Glomerular endothelial cell (primary cell): ENCODE measurements at places on chromosomes 12 and 14.

DNA sequence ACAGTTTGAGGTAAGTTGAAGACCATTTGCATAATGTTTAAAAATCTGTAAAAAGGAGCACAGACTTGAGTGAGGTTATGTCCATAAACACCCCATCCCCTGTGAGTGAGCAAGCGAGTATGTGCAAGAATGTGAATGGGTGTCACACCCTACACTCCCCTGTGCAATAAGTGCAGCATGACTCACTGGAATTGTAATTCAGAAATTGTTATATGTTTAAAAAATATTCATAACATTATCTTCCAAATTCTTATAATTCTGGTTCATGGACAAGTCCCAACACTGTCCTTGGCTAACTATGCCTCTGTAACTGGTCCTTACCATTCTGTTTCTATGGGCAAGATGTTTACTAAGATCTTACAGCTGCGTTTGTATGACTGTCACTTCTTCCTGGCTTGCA is 207.8 kb upstream of the FAR2 start:
- no peak for DNase-seq

DNA sequence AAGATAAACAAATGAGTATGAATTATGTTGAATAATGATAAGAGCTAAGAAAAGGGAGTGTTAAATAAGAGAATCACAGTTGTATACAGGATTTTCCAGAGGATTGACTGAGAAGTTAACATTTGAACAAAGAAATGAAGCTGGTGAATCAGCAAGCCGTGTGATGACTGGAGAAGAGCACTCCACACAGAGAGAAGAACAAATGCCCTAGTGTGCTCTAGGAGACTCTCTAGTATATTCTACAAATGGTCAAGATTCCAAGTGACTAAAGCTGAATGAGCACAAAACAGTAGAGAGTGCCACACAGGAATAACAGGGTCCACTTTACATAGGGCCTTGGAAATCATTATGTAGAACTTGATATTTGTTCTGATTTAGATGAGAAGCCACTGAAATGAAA is 587.1 kb upstream of the ATXN7L3B start:
- DNase-seq, result no peak

- DNase-seq, result no peak
Observed at GRCh38 chr12:130184404-130185090, 22.3 kb downstream of the FZD10 start.

- DNase-seq, result no peak
Observed at GRCh38 chr14:64158608-64159007, 135.6 kb downstream of the ESR2 start.

- DNase-seq, result no peak
Observed at GRCh38 chr14:73774241-73774570, 60.0 kb upstream of the PNMA1 start.

DNA sequence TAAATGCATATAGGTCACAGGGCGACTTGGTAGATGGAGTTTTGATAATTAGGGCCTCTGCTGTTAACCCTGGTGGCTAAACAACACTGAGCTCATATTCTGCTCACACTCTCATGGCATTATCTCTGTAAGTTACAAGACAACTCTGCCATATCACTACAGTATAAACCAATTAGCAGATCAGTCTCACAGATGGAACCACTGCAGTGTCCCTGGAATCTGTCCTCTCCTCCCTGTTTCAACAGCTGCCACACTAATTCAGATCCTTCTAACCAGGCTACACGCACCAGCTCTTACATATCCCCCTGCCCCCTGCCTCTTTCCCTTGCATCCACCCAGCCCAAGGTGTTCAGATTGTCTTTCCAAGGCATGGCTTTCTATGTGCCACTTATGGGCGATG is 161.0 kb upstream of the RMST start:
- DNase-seq, result no peak

DNA sequence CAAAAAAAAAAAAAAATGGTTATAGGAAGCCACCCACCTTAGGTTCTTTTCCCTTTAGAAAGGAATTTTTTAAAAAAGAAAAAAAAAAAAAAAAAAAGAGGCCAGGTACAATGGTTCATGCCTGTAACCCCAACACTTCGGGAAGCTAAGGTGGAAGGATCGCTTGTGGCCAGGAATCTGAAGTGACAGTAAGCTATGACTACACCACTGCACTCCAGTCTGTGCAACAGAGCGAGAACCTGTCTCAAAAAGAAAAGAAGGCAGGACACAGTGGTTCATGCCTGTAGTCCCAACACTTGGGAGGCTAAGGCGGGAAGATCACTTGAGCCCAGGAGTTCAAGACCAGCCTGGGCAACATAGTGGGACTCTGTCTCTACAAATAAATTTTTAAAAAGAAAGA is 36.0 kb downstream of the SPTLC2 start:
- DNase-seq, result no peak

DNA sequence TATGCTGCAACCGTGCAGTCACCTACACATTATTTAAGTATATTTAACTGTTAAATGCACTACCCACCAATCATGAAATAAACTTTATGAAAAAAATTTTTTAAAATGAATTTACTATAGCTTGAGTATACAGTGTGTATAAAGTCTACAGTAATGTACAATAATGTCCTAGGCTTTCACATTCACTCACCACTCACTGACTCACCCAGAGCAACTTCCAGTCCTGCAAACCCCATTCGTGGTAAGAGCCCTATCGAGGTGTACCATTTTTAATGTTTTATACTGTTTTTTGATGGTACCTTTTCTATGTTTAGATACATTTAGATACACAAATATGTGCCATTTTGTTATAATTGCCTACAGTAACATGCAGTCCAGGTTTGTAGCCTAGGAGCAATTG is 48.1 kb downstream of the KLRG1 start:
- no peak for DNase-seq

DNA sequence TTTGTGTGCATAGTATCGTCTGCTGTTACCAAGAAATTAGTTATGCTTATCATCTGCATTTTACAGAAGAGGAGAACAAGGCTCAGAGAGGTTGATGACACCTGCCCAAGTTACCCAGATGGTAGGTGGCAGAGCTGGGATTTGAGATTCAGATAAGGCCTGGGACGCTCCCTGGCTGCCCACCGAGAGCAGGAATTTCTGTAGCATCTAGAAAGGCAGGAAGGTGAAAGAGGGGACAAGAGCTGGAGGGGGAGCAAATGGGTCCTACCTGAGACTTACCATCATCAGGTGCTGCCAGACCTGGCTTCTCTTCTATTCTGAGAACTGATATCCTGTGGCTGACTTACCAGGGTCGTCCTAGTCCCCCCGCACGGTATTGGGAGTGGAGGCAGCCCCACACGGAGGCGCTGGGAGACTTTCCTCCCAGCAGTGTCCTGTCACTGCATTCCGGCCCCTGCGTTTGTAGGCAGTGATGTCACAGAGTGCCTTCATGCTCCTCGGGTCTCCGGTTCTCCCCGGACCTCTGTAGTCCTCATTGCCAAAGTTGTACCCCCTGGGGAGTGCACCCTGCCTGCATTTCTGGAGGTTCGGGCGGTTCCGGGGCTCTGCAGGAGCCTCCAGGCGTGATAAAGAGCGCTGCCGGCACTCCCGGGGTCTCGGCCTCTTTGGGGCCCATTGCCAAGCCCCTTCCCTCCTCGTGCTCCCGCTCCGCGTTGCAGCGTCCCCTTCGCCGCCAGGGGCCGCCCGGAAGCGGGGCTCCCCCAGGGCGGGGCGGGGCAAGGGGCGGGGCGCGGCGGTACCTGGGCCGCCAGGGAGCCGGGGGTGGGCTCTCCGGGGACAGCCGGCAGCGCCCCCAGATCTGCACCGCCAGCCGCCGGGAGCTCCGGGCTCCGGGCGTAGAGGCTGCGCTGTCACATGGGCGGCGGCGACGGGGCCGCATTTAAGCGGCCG is at the start of gene CABP1:
TSS of gene CABP1 (plus strand) at position 856 of the 951 bp plus-strand sequence. CDS start at position 916, 60 bp downstream.
- no peak for DNase-seq

- no peak for DNase-seq
Observed at GRCh38 chr14:63078569-63078968, 33.3 kb upstream of the KCNH5 start.

DNA sequence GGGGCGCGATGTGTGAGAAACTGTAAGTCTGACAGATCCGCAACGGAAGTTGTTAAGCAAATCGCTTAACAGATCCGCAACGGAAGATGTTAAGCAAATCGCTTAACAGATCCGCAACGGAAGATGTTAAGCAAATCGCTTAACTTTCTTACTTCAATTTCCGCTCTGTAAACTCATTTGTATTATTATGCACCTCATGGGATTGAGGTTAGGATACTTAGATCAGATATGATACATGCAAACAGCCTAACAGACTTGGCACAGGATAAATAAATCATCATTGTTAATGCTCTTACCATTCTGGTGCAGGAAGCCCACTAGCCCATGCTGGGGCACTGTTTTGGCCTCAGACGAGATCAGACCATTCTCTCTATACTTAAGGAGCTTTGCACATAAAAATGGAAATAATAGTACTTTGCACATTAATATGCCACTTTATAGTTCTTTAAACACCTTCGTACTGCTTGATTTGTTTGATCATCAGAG is 399 bp downstream of the NCAPD2 start:
- no peak for DNase-seq

GRCh38 chr12:92065018-92065499 is 80.6 kb downstream of the BTG1 start:
- no peak for DNase-seq

DNA sequence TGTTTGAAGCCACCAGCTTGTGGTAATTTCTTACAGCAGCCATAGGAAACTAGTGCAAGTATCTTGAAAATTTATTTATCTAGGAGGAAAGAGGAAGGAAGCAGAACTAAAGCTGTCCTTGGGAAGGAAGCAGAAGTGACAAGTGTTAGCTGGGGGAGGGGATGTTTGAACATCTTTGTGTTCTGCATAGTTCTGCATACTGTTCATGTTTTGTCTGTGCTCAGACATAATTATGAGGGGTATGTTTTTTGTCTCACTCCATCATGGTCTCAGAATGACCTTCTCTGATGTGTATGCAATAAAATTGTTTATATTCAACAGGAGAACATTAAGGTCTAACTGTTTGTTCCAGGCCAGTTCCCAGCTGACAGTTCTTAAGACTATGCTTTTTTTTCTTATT is 606.5 kb downstream of the GALC start:
- DNase-seq, result no peak

- no peak for DNase-seq
Observed at GRCh38 chr12:109467978-109468676, 9.0 kb downstream of the KCTD10 start.

DNA sequence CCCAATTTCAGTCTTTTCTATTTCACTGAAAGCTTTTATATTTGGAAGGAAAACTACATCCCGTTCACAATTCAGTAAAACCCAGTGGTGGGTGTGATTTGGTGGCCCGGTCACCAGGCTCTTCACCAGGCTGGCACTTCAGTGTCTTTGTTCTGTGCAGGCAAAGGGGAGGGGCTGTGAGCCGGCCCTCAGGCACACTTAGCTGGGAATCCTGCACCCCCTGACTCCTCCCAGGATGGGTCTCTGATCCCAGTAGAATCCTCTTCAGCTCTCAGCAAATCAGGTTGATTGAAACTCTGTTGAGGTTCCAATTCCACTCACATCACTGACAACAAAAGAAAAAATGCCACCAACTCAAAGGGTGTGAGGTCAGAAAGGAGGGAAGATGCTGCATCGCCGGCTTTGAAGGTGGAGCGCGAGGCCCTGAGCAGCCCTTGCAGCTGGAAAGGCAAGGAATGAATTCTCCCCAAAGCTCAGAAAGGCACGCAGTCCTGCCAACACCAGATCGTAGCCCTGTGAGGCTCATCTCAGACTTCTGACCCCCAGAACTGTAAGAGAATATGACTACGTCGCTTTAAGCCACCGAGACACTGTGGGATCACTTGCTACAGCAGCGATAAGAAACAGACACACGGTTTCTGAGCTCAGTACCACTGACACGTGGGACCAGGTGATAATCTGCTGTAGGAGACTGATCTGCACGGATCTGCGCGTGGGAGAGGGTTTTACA is 166.6 kb downstream of the PIWIL1 start:
- DNase-seq, result no peak

DNA sequence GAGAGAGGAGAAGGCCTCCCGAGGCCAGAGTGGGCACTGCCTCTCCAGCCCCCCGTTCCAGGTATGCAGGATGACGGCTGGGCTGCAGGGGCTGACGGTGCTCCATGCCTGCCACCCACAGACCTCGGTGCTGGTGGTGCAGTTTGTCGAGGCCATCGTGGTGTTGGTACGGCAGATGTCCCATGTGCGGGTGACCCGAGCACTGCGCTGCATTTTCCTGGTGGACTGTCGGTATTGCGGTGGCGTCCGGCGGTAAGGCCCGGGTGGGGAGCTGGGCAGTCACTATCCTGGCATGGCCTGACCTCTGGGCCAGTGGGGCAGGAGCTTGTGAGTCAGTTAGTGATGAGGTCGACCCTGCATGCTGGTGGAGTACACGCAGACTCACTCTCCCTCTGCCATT is 47.4 kb downstream of the TPCN1 start:
- no peak for DNase-seq

- DNase-seq, result no peak
Observed at GRCh38 chr14:96098309-96098998, 59.3 kb downstream of the C14orf132 start.

GRCh38 chr14:86543521-86543920 is 1013.6 kb downstream of the FLRT2 start:
- no peak for DNase-seq

DNA sequence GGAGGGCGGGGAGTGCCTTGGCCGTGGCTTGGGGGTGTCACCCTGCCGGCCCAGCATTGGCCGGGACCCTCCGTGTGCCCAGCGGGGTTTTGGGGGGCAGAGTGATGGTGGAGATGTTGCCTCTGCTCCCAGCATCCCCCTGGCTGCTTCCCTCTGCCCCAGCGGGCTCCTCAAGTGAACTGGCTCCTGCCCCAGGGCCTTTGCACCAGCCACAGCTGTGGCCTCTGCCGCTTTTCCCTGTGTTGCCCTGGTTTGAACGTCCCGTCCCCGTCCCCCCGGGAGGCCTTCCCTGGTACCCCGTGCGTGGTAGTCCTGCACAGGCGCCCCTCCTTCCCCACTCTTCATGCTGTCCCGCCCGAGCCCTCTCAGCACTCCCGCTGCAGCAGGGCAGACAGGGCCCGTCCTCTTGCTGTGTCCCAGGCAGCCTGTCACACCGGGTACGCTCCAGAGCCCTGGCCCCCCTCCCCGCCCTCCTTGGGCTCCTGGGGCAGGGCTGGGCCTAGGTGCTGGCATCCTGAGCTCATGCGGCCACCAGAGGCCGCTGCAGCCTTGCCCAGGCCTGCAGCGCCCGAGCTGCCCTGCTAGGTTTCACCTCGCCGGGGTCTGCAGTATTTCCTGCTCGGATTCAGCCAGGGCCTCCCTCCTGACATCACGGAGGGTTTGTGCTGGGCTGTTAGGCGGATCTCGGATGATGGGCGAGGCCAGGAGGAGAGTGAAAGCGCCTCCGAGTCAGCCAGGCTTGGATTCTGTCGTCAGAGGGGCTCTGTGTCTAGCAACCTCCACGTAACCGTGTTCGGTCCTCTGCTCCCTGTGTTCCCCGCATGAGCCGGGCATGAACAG is 9.5 kb downstream of the NOC4L start:
- DNase-seq, result peak; percentile 12

- no peak for DNase-seq
Observed at GRCh38 chr12:69511016-69511415, 40.8 kb downstream of the FRS2 start.

GRCh38 chr12:70576341-70577282 is 60.6 kb downstream of the PTPRB start:
- DNase-seq, result peak; percentile 33

- DNase-seq, result no peak
Observed at GRCh38 chr14:73862480-73862879, 10.8 kb downstream of the PTGR2 start.

GRCh38 chr12:117076410-117077372 is 22.5 kb downstream of the TESC start:
- no peak for DNase-seq

- no peak for DNase-seq
Observed at GRCh38 chr14:58315606-58316005, 17.3 kb downstream of the ARID4A start.

- DNase-seq, result peak; percentile 65
Observed at GRCh38 chr14:104973135-104973384, 5.1 kb downstream of the AHNAK2 start.

- no peak for DNase-seq
Observed at GRCh38 chr12:8712572-8712971, 14.8 kb downstream of the RIMKLB start.
